ENCODE measurements at places on chromosomes 5 and 9. TPM values are rescaled to one million over a fixed set of nuclear protein-coding genes. Genes with fewer than 3 reads are reported as not detected.

GRCh38 chr9:119343059-119343990 is 25.9 kb downstream of the BRINP1 start:
- no peak for DNase-seq

Gene SLC1A3
- 1.3 TPM for total RNA-seq

DNA sequence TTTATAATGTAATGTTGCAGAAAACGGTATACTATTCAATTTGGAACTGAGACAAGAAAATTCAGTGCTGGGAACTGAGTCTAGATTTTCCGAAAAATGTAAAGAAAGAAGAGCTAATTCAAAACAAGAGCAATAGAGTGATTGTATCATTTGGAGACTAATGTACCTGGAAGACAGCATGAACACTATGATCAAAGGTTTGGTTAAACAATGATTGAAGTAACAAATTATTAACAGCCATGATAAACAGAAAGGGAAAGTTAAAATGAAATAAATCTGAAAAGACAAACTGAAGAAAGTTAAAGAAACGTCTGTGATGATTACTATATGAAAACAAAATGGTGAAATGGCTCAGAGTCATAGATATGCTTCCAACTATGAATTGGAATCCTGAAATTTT is 300.6 kb upstream of the MPDZ start:
- no peak for DNase-seq

DNA sequence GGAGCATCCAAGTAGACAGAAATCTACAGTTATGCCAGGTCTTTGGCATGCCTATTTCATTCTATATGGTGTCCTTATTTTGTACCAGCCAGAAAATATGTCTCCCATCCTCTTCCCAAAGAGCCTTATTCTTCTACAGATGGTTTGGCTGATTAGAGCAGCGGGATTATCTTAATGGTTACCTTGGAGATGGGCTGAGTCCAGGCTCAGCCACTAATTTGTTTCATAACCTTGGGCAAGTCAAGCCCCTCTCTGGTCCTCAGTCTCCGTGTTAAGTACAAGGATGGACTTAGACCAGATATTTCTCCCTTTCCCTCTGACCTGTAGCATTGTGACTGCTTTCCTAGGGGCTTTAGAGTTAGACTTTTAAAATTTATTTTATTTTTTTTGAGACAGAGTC is 11.1 kb upstream of the GLE1 start:
- no peak for DNase-seq

Gene CBY3
- not detected for total RNA-seq

- no peak for DNase-seq
Observed at GRCh38 chr9:89871871-89872331, 267.1 kb downstream of the GADD45G start.

DNA sequence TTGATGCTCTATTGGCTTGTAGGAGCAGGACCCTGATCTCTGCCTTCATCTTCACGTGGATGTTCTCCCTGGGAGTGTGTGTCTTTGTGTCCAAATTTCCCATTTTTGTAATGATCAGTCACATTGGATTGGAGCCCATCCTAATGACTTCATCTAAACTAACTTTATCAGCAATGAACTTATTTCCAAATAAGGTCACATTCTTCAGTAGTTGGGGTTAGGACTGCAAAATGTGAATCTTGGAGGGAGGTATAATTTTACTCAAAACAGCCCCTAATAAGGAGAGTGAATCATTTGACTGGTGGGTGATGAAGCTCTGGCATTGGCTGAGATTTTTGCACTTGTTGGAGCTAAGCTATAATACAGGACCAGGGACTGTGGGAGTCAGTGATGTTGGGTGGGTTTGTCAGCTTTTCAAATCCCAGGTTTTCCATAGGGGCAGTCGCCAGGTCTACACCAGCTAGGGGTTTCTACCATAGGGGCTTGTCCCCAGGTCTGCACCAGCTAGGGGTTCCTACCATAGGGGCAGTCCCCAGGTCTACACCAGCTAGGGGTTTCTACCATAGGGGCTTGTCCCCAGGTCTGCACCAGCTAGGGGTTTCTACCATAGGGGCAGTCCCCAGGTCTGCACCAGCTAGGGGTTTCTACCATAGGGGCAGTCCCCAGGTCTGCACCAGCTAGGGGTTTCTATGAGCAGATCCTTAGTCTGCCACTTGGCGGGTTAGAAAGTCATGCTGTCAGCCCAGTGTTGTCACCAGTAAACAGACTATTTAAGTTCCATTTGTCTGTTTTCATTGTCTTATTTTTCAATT is 382.6 kb upstream of the DAP start:
- no peak for DNase-seq

DNA sequence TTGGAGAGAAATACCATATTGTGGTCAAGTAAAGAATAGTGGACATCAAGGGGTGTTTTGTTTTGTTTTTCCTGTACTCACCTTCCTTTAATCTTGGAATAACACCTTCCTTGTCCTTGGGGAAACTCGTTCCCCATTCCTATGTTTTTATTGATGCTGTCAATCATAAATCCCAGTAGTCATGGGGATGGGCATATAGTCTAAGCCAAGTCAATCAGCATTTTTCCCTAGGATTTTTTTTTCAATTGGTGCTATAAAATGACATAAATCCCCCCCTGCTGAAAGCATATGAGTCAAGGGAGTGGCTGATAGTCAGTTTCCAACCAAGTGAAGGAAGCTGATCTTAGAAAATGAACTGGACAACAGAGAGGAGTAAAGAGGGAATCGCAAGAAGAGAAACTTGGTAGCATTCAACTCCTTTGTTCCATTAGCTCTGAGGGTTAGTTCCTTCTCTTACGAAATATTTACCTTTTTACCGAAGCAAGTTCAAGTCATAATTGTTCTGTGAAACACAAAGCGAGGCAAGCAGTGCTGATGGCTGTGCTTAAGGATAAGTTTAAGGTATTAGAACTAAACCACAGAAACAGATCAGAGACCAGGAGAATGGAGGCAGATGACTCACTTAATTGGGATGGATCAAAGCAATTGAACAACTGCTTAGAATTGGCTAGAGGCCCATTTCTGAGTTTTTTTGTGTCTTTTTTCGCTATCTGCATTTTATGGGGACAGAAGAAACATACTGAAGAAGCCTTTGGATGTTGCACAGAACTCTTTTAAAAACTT is 218.6 kb downstream of the SEMA6A start:
- DNase-seq: no peak

Gene NTNG2
- 1.9 TPM for total RNA-seq

Gene PRLR
- 3.5 TPM for total RNA-seq

GRCh38 chr5:141897425-141897824 is 19.2 kb upstream of the PCDH1 start:
- no peak for DNase-seq

GRCh38 chr5:32231929-32232328 is 57.8 kb upstream of the GOLPH3 start:
- no peak for DNase-seq

Gene TMC1
- 1.3 TPM for total RNA-seq

GRCh38 chr9:90176901-90177300 is 465.7 kb downstream of the DIRAS2 start:
- DNase-seq: no peak

Gene KCNN2
- 2.6 TPM for total RNA-seq

- no peak for DNase-seq
Observed at GRCh38 chr5:137304226-137304874, 194.8 kb downstream of the SPOCK1 start.

GRCh38 chr9:36125062-36125855 is 11.3 kb upstream of the GLIPR2 start:
- DNase-seq: no peak

DNA sequence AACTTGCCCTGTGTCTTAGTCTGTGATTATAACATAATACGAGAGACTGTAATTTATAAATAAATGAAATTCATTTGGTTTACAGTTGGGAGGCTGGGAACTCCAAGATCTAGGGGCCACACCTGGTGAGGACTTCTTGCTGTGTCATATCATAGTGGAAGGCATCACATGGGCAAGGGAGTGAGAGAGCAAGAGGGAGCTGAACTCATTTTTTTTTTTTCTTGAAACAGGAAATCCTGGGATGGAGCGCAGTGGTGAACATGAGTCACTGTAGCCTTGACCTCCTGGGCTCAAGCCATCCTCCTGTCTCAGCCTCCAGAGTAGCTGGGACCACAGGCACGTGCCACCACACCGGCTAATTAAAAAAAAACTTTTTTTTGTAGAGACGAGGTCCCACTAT is 7.2 kb downstream of the MLANA start:
- DNase-seq: no peak

DNA sequence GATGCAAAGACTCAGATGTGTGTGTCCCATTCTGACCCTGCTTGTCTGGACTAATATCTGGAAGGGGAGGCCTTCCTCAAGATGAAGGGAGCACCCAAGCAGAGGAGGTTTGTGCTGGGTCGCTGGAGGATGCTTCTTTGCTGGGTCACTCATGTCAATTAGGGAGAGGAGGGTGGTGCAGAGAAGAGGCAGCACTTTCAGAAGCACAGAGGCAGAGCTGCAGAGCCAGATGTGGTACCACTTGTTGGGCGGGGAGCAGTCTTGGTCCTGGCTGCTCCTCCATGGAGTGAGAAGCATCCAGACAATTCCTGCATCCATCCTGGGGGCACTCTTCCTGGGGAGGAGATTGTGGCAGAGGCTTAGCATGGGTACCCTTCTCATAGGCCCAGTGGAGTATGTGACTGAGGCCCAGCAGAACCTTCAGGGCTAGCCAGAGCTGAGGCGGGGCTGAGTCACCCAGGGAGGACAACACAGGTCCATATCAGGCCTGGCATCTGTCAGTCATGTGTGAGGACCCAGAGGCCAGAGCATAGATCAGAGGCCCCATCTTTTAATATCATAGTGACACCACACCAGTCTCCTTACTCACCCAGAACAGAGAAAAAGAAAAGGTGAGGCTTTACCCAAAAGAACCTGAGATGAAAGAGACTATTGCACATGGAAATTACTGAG is 59.8 kb downstream of the TNFSF15 start:
- no peak for DNase-seq

Gene TLX3
- total RNA-seq: not detected

DNA sequence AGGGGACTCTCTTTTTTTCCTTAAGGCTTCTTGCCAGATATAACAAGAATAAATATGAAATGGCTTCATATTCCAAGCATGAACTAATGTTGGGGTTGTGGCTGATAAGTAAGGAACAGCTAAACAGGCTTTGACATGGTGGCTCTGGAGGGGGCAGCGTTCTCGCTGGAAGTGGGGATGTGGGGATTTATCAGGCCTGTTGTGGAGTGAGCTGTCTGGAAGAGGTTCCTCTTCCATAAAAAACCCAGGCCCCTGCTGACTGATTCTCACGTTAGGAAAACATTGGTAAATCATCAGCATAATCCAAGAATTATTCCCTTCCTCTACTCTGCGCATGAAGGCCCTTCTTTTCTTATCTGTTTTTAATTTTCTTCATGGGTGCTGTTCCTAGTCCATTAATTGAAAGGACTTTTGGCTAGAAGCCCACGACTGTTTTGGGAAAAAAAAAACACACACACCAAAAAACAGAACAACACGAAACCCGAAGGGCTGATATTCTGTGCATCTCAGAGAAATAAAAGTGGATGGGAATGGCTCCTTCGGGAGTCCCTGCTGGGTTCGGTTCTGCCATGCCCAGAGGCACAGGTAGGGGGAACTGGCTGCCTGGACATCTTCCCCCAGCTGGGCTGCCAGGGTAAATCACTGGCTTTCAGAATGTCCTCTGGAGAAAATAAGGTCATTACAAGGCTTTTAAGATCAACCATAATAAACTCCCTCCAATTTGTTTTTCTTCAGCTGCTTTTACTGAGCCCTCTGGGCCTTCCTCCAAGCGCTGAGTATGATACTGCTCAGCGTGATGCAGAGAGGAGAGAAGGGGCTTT is 297.0 kb downstream of the SLIT3 start:
- DNase-seq: no peak

Gene ANKRD18A
- under 0.01 TPM for total RNA-seq

DNA sequence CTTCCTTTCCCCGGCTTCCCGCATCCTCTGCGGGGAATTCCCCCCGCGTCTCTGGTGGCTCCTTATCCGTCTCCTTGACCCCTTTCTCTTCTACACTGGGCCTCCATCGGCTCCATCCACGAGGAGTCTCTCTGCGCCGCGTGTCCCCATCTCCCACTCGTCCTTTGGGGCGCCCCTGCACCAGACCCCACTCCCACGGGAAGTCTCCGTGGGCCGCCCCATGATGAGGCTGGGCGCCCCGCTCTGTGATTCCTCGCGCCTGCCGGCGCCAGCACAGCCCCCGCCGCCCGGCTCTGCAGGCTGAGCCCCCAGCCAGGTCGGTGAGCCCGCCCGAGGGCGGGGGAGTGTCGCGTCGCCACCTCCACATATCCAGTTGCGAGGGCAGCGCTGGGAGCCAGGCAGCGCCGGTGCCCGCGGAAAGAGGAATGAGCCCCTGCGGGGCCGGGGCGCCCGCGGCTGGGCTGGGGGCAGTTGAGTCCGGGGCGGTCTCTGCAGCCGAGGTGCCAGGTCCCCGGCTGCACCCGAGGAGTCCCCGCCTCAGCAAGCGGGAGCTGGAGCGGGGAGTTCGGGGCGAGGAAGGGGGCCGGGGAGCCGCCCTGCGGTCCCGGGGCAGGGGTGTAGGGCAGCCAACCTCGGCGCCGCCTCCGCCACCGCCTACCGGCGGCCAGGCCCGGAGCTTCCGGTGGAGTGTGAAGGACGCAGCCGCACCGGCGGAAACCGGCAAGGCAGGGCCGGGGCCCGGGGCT is 2.1 kb upstream of the TRAF1 start:
- DNase-seq: peak; percentile 59

- no peak for DNase-seq
Observed at GRCh38 chr9:32533816-32534215, 7.8 kb upstream of the RIGI start.

DNA sequence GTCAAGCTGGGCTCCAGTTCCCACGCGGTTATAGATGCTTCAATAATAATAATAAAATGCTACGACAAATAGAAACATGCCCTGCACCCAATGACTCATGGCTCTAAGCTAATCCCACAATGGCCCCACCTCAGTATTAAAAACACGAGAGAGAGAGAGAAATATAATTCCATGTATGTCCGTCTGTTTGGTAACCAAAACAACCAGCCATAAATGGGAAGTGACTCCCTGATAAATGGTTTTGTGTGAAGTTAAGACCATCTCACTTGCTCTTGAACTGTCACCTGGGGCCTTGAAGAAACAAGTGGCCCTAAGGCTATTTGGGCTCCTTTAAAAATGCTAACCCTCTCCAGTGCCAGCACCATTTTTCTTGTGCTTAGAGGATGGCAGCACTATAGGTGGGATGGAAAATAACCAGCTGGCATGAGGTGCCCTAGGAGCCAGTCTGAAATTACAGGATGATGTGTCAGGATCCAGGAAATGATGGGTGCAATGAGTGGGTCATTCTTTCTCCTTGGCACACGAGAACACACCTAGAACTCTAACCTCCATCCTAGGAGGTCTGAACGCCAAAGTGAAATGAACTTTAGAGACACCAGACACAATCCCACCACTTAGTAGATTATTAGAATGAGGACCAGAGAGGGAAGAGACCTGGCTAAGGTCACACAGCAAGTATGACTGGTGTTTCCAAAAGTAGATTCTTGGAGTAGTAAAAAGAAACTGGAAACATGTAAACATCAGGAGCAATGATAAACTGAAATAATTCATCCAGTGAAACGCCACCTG is 35.7 kb upstream of the ADRB2 start:
- DNase-seq: no peak
